ENCODE measurements at places on chromosomes 4 and X. TPM values are rescaled to one million over a fixed set of nuclear protein-coding genes. Genes with fewer than 3 reads are reported as not detected.

The SLC10A4 gene
- 0.90 TPM for total RNA-seq

The FABP2 gene
- not detected for total RNA-seq

The TMEM154 gene
- total RNA-seq: 1.8 TPM

The KIAA1210 gene
- total RNA-seq: not detected

The CT45A2 gene
- total RNA-seq: not detected

The CD40LG gene
- 0.20 TPM for total RNA-seq

The HAND2 gene
- 1.9 TPM for total RNA-seq

The ART3 gene
- total RNA-seq: 28.0 TPM

DNA sequence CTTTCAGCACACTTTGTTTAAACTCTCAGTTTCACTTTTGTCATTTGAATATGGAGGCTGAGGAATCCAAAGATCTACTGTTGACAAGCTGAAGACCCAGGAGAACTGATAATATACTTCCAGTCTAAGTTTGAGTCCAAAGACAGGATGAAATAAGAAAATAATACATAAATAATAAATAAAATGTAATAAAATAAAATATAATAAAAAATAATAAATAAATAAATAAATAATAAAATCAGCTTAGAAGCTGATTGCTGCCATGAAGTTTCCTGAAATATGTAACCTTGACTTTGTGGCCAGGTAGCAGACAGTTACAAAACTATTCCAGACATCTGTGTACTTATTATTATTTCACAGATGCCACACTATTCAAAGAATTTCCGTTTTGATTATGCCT lies 55.0 kb downstream of the NPY2R start:
- DNase-seq: no peak

DNA sequence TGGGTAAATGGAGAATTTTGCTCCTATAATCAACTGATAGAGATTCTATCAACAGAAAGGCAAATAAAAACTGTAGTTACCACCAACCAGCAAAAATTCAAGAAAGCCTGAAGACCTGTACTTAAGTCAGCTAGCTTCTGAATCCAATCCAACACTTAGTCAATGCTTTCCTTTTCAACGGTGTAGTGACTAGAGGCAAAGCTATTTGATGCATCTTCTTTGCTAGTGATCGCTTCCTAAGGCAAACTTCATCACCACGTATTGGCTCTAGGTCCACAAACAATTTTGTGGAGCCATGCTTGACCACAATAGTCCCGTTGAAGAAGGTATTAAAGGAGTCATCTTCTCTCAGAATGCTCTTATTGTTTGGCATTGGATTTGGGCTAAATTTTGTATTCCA lies 25.0 kb upstream of the UBA6 start:
- no peak for DNase-seq

DNA sequence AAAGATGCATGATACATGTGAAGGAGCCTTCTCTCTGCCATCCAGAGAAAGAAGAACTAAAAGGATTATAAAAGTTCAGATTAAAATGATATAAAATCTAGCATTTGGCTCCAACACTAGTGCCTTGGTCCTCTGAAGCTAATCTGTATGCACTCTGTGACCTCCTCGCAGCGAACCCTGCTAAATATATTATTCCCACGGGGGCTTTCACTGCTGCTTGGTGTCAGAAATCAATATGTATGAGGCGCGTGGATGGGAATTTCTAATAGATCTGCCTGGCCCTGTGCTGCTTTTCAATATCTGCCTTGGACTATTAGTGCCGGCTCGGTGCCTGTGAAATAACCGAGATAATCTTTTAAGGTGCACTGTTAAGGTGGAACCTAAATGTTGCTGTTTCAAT lies 69.7 kb downstream of the CXXC4 start:
- DNase-seq: no peak

GRCh38 chr4:13238936-13239335 lies 245.2 kb downstream of the RAB28 start:
- no peak for DNase-seq

- no peak for DNase-seq
These were observed 115.3 kb upstream of the ZNF827 start for GRCh38 chr4:146053891-146054290.

DNA sequence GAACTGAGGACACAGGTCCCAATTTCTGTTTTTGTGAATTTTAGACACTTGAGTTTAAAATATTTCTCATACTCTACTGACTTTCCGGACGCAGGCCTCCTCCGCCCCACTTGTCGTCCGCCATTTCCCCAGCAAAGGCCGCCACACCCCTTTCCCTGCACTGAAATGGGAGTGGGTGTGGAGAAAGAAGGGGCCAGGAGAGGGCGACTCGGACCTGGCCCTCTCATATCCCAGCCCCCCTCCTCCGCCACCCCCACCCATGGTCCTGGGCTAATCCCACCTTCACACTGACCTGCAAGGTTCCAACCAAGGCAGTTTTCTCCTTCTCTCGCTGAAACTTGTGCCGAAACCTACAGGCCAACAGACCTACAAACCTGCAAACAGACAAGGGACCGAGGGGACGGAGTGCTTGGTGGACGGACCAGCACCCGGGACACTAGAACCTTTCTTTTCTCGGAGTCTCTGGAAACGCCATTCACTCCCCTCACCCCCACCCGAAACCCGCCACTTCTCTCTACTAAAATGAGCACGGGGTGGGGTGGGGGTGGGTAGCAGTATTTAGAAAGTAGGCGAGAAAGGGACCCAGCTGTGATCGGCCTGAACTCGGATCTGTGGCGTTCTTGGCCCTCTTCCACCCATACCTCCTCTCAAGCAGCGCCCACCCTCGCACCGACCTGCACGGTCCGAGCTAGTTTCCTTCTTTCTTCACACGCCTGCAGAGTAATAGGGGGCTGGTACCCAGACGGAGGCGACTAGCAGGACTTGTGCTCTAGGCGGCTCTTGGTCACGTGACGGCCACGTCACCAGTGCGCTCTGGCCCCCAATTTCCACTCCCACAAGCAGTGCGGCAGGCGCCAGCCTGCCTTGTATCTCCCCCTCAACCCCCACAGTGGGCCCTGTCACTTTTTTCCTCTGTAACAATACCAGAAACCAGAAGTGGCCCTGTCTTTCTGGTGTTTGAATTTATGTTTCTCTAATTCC lies at the start of gene ARMCX6:
TSS of gene ARMCX6 (minus strand) at position 790 of the 981 bp plus-strand sequence. CDS start 1,380 bp downstream, outside the sequence.
- peak; percentile 62 for DNase-seq

GRCh38 chr4:140861359-140862176 lies 105.4 kb upstream of the TBC1D9 start:
- DNase-seq: peak; percentile 95

GRCh38 chr4:152850377-152850776 lies 70.6 kb downstream of the ARFIP1 start:
- no peak for DNase-seq

DNA sequence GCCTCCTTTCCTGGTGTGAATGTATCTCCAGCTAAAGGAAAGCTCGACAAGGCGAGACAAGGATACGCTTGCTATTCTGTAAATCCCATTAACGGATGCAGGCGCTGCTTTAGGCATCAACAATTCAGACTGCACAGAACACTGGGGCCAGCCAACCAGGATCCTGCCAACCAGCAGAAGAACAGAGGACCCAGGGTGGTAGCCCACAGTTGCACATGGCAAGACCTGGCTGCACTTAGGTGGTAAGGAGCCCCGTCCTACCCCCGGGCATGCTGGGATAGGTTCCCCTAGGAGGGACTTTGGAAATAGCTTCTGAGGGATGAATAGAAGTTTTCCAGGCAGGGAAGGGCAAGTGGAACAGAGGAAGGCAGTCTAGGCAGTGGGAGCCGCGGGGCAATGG lies 20.7 kb downstream of the PSAPL1 start:
- DNase-seq: no peak

GRCh38 chr4:8204576-8205227 lies 5.6 kb downstream of the SH3TC1 start:
- no peak for DNase-seq

All from tibial nerve (tissue), 4 donors.